ENCODE measurements at places on chromosomes 7 and 10. TPM values are rescaled to one million over a fixed set of nuclear protein-coding genes. Genes with fewer than 3 reads are reported as not detected.
A peak's percentile ranks its signal among the peaks of the same experiment; 100 is the strongest.

ZNF775 gene
- 5.0 TPM for total RNA-seq

DNA sequence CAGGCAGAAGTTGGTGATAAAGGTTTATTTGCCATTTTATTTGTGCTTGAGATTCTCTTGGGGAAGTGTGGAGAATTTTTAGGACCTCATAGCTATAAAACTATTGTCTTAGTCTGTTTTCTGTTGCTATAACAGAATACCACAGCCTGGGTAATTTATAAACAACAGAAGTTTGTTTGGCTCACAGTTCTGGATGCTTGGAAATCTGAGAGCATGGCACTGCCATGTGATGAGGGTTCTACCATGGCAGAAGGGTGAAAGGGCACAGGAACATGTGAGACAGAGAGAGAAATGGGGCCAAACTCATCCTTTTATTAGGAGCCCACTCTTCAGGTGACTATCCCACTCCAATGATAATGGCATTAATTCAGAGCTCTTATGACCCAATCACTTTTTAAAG lies 12.3 kb downstream of the SUN3 start:
- no peak for DNase-seq

GRCh38 chr10:14541379-14541778 lies 210.7 kb upstream of the FRMD4A start:
- no peak for DNase-seq

DNA sequence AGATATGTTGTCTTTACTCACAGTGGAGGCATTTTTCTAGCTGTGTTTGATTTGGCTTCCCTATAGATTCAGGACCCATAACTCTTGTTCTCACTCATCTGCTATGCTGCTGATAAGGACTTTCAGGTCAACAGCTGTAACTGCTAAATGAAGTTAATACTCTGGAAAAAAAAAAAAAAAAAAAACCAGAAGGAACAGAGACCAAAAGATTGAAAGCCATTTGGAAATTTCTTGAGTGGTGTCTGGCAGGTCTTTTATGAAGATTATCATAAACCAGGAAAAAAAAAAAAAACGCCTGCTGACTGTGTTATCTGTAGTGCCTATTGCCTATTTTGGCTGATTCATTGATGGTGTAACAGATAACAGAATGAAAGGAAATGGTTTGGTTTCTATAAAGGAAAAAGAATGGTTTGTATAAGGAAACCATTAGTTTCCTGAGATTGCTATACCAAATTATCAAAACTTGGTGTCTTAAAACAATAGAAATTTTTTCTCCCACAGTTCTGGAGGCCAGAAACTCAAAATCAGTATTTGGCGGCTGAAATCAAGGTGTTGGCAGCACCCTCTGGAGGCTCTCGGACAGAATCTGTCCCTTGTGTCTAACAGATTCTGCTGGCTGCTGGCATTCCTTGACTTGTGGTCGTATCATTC lies 60.5 kb upstream of the BET1 start:
- no peak for DNase-seq

DNA sequence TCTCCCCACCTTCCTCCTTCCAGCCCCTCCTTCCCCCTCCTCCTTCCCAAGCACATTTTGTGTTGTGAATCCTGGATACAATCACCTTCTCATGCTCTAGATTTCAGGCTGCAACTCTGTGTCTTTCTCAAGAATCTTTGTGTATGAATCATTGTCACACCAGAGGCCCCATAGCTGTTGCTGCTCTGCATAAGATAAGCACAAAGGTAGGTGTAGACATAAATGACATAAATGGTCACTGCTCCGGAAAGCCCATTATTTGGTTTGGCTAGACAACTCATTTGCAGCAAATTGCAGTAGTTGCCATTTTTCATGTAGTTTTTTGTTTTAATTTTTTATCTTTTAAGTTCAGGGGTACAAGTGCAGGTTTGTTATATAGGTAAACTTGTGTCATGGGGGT lies 216.3 kb upstream of the NRP1 start:
- no peak for DNase-seq

DNA sequence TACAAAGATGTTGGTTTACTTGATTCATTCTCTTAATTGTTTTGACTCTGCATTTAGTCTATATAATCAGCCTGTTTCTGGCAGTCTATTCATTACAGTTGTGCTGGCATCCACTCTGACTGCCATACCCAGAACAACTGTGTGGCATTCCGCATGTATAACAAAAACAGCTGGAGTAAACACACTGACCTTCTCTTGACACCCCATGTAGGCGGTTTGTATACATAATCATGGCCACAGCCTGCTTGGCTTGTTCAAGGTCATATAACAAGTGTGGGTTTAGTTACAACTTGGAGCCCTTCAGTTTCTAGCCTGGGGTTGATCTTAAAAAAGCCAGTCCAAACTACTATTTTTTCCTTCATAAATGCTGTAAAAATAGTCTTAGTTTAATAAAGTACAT lies 70.9 kb downstream of the MBL2 start:
- DNase-seq: no peak

- DNase-seq: no peak
Observed at GRCh38 chr7:69966766-69967591, 368.7 kb downstream of the AUTS2 start.

DNA sequence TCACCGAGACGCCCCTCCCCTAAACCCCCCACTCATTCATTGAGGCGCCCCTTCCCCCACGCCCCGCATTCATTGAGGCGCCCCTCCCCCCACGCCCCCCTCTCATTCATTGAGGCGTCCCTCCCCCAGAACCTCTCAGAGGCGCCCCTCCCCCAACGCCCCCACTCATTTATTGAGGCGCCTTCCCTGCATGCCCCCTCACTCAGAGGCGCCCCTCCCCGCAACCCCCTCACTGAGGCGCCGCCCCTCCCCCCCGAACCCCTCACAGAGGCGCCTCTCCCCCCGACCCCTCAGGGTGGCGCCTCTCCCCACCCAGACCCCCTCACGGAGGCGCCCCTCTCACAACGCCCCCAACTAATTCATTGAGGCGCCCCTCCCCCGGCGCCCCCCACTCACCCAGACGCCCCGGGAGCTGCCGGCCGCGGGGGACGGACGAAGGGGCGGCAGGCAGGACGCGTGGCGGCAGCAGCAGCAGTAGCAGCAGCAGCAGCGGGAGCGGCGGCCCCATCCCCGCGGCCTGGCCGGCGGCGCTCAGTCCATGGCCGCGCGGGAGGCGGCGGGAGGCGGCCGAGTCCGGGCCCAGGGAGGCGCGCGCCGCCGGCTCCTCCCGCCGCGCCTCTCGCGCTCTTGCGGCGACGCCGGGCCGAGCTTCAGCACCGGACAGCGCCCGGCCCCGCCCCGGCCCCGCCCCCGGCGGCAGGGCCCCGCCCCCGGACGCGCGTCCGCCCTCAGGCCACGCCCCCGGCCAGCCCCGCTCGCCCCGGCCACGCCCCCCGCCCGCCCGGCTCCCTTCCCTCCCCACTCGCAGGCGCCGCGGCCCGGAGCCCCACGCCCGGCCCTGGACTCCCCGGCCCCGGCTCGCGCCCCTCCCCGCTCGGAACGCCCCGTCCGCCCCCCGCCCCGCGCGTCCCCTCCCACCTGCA lies at the start of gene PTPRN2:
TSS of gene PTPRN2 (minus strand) at position 662 of the 923 bp plus-strand sequence.
- DNase-seq: peak; percentile 86

DNA sequence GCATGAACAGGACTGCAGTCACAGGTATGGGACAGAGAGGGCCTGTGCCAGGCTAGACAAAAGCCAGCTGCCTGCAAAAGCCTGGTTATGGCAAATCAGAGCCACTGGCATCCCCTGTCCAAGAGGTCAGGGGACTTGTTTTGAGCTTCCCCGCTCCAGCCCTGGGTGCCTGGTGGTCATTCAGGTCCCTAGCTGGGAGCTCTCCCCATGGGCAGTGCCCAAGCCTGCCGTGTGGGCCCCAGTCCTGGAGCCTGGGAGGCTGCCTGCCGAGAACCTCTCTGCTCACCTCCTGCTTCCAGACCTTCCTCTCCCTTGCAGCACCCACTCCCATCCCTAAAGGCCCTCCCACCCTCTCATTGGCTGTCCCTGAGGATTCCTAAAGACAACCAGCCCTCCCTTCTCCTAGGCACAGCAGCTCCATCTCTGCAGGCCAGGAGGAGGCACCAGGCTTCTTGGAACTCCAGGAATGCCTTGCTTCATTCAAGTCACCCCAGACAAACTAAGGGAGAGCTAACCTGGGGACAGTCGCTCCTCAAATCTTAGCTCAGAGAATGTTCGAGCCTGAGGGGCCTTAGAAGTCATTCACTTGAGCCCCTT lies 150.6 kb downstream of the C10orf105 start:
- no peak for DNase-seq

- DNase-seq: no peak
Observed at GRCh38 chr7:39948375-39948955, 1.6 kb upstream of the CDK13 start.

All from posterior vena cava (tissue), 2 donors.